ENCODE measurements at places on chromosomes 5 and 9.
A peak's percentile ranks its signal among the peaks of the same experiment; 100 is the strongest.

GRCh38 chr9:100761276-100761802, 183.5 kb downstream of the CAVIN4 start:
- DNase-seq: no peak

DNA sequence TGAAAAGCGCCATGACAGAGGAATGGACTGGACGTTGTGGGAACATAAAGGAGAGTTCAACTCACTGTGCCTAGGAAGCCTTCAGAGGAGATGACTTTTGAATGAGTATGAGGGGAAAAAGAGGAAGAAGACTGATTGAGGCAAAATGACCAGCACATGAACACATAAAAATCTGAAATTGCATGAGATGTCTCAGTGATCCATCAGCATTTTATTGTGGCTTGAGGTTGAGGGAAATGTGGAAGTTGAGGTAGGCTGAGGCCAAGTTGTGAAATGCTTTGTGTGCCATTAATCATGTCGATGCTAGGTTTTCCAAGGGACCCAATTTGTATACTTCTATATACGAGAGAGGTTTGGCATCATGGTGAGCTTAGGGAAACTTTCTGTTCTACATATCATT, 140.9 kb upstream of the TLX3 start:
- no peak for DNase-seq

- DNase-seq: no peak
These were observed 28.1 kb upstream of the UGCG start for GRCh38 chr9:111868475-111868874.

GRCh38 chr9:32289756-32290155, 94.7 kb upstream of the ACO1 start:
- no peak for DNase-seq

GRCh38 chr5:38639377-38640358, 83.2 kb upstream of the LIFR start:
- DNase-seq: peak; percentile 49

GRCh38 chr9:2496169-2496568, 125.4 kb upstream of the VLDLR start:
- no peak for DNase-seq

- DNase-seq: no peak
These were observed 121.4 kb upstream of the MEF2C start for GRCh38 chr5:89004379-89004778.
